ENCODE measurements at places on chromosomes 11 and 22.

DNA sequence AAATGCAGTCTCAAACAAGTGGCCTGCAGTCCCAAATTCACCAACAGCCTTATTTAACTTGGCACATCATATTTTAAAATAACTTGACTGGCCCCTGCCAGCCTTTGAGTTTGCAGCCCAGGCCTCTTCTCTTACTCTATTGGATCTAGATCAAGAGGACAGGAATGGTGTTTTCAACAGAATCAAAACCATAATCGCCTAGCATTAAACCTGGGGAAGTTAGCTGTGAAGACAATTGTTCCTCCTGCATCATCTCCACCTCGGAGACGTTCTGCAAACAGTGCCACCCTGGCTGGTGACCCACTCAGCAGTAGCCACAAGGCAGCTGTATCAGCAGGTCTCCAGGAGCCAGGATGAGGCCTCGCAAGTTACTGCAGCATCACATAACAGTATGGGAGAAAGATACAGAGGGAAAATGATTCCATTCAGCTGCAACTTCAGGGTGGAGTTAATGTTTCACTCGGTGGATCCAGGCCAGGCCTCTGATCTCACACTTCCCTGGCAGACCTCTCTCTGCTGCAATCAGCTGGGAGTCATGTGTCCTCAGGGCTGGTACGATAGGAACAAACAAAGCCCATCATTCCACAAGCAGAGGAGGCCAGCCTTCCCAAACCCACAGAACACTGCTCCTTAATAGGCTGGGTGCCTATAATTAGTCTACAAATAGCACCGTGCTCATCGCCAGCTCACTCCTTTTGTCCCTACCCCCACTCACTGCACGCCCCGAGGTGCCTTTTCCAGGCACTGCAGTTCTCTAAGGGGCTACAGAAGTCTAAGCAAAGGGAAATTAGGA lies 18.6 kb upstream of the SCN2B start:
- DNase-seq: peak; percentile 77

- DNase-seq: peak; percentile 17
Observed at GRCh38 chr11:75461151-75461550, 28.1 kb upstream of the KLHL35 start.

DNA sequence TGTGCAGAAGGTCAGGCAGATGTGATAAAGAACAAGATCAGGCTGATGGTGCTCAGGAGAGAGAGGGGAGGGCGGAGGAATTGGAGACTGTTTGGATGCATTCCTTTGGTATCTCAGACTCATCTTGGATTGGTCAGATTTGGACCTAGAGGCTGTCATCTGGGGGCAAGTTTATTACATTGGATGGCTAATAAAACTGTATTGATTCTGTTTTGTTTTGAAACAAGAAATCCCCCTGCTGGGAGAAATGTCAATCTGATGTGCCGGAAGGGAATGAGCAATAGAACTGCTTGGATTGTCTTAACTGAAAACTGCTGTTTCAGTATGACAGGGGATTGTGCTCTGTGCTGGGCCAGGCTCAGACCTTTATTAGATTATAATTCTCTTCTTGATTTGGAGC lies 25.5 kb upstream of the CCDC90B start:
- DNase-seq: no peak

GRCh38 chr11:79374727-79375126 lies 66.1 kb downstream of the TENM4 start:
- DNase-seq: no peak

GRCh38 chr11:31809857-31810778 lies 1.0 kb downstream of the PAX6 start:
- DNase-seq: peak; percentile 26

DNA sequence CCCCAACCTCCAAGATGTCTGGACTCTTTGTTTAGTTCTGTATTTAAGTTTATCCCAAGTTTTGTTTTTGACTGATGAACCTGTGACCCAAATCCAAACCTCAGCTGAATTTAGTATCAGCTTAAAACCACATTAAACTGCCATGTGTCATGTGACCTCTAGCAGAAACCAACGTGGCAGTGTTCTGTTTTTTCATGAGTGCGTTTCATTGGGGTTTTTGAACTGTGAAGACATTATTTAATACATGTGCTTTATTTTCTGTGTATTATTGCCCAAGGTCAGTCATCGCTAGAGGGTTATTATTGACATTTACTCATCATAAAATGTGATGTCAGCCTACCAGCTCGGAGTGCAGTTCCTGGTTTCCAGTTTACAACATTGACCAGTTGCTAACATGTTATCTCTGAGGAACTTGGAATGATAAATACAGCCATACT lies 1.8 kb downstream of the TLCD5 start:
- peak; percentile 62 for DNase-seq

DNA sequence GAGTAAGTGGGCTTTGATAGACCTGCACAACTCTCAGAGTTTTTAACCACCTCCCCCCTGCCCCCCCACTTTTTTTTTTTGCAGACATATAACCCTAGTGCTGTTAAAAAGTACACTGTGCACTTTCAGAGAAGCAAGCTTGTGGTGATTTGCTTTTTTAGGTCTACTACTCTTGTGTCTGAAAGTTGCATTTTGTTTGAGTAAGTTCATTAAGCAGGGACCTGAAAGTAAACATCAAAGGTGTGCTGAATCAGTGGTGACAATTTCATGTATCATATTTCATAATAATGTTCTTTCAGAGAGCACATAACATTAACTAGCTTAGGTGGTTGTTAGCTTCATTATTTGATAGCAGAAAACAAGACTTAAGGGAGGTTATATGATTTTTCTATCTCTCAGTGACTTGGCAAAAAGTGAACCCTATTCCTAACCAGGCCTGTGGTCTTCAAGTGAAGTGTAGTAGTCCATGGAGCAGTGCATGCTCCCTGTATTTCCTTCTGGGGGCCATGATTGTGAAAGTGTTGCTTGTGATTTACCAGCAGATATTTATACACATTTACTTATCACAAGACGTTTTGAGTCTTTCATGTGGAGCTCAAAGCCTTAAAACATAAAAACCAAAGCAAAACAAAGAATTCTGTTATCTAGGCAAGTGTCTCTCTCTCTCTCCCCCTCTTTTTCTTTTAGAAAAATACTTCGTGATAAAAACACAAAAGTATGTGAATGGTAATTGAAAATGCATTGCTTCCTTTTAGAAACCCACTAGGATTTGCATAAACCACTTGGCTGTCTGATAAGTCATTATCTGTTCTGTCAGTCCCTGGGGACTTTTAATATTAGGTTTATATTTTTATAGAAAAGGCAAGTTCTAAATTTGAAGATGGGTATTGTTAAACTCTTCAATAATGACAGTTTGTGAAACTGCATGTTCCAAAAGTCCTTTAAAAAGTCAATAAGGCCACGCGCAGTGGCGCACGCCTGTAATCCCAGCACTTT lies 7.5 kb upstream of the RAG2 start:
- no peak for DNase-seq

- DNase-seq: no peak
Observed at GRCh38 chr22:48053973-48054372, 1291.5 kb downstream of the TBC1D22A start.

- peak; percentile 77 for DNase-seq
Observed at GRCh38 chr22:37526376-37526775, 7.2 kb upstream of the CARD10 start.

DNA sequence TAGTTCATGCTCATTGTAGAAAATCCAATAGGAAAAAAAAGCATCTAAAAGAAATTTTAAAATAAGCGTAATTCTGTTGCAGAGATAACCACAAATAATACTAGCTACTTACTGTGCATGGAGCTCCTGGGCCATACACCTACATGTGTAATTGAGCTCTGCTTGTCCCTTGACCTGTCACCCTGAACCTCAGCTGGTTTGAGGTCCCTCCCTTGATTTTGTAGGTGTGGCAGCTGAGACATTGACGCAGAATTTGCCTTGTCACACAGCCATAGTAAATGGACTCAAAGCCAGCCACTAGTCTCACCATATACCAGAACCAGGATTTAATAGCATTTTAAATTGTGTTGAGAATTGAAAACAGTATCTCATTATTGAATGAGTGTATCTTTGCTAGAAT lies 135.3 kb downstream of the MORC2 start:
- no peak for DNase-seq

Measured in fibroblast of mammary gland (primary cell).